AG08395 (cell line): ENCODE measurements at places on chromosomes 5 and 9.

DNA sequence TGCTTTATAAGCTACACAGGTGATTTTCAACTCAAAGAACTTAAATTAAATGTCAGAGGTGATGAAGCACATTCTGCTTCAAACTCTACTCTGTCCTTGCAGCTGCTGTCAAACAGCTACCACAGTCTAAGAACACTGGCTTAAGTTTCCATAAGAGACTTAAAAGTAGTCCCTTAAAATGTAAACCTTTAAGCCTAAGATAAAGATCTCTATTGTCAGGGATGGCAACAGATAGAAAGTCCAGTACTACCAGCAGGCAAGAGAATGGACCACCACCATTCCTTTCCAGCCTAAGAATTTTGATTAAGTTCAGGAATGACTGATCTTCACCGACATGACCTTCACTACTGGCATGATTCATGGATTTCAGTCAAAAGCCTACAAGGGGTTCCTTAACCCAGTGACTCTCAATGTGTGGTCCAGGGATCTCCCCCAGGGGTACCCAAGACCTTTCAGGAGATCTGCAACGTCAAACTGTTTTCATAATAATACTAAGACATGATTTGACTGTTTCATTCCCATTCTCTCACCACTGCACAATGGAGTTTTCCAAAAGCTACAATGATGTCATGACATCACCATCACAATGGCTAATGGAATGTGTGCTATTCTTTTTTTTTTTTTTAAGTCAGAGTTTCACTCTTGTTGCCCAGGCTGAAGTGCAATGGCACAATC is 41.1 kb upstream of the PLPP6 start:
- peak; percentile 41 for DNase-seq

DNA sequence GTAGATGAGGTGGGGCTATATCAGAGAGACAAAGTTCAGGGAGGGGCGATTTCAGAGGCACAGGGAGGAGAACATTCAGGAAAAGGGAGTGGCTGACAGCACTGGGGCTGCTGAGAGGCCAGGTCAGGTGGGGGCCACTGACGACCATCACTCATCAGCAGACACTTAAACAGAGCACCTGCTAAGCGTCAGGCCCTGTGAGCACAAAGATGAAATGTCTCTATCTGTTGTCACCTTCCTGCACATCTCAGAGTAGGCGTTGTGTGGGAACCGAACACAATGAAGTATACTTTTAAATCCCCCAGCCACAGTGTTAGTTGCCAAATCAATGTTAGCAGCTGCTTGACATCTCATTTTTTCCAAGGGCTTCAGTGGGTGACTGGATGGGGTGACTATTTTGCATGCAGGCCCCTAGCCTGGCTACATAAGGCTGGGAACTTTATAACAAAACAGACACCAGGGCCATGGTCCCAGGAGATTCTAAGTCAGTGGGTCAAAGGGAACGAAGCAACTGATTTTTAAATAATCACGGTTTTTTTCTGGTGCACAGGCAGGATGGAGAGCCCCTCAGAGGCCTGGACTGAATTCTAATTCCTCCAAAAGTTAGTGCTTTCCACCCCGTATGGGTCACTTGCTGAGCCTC is 31.1 kb upstream of the ANKRD18A start:
- DNase-seq = no peak

DNA sequence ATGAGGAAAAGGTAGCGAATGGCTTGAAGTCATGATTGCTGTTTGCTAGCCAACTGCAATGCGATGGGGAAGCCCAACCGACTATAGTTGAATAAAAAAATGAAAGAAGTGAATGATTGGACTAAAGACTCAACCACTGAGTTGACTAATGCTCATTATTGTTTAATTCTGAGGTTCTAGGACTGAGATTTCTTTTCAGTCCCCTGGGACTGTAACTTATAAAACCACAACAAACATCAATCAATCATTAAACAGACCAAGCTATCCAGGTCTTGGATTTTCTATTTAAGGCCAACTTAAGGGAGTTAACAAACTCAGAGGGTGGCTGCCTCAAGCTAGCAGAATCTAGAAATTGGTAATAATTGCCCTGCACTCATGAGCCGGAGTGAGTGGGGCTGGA is 154.2 kb downstream of the DOCK2 start:
- no peak for DNase-seq

- no peak for DNase-seq
Observed at GRCh38 chr9:19429595-19429994, 20.8 kb downstream of the ACER2 start.

DNA sequence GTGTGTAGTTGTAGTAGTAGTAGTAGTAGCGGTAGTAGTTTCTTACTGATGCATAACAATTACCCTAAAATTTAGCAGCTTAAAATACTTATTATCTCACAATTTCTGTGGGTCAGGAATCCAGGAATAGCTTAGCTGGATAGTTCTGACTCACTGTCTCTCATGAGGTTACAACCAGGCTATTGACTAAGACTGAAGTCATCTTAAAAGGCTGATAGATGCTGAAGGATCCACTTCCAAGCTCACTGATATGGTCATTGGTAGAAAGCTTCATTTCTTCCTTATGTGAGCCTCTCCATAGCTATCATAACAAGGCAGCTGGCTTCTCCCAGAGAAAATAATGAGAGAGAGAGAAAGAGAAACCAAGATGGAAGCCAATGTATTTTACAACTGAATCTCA is 147.5 kb upstream of the FBXL17 start:
- peak; percentile 55 for DNase-seq

- DNase-seq = no peak
Observed at GRCh38 chr5:22431406-22431805, 421.7 kb downstream of the CDH12 start.

DNA sequence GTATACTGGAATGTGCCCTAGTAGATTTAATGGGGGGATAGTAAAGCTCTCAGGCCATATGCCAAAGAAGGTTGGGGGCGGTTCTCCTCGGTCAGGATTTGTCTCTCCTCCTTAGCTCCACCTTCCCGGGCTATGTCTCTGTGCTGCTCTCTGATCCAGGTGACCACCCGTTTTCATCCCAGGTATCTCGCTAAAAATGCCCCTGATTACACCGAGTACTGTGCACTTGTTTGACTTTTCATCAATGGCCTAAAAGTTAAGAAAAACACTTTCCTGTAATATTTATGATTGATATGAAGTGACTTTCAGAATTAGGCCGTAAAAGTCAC is 724 bp downstream of the NDUFS6 start:
- no peak for DNase-seq
